Lung microvascular endothelial cell (primary cell): ENCODE measurements at places on chromosomes 7 and 10. TPM values are rescaled to one million over a fixed set of nuclear protein-coding genes. Genes with fewer than 3 reads are reported as not detected.

DNA sequence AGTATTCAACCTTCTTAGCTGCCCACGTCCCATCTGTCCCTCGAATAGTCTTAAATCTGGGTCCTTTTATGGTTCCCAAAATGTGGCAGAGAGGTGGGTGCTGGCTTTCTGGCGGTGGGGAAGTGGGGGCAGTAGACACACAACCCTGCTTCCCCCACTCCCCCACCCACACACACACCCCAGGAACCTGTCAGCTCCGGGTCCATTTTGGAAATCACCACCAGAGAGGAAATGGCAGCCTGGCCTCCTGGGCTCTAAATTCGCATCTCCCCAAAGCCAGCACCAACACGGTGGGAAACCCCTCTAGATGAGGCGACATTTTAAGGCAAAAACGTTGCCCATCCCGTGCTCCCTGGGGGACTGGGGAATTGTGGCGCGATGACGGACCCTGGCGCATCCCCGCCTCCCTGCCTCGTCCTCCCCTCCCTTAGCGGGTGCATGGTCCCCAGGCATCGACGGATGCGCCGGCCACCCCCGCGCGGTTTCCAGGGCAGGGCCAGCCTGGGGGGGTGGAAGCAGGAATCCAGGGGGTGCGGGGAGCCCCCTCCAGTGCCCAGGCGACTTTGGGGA, 702 bp downstream of the TMEM130 start:
- no peak for DNase-seq

DNA sequence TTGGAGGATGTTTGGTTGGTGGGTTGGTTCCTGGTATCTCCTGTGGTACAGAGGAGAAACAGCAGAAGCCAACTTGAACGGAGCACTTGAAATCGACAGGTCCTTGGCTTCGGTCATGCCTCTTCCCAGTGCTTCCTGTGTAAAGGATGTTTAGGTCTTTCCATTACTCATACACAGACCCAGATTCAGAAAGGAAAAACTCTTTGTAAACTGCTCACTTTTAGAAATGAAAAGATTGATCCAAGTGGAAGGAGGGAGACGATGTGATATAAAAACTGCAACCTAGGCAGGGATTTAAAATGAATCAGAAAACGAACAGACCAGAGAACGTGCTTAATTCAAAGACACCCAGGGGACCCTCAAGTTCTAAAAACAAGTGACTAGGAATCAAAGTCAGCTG, 338.4 kb downstream of the GALNT17 start:
- DNase-seq: no peak

- no peak for DNase-seq
Observed at GRCh38 chr7:55493408-55493807, 78.9 kb downstream of the VOPP1 start.

DNA sequence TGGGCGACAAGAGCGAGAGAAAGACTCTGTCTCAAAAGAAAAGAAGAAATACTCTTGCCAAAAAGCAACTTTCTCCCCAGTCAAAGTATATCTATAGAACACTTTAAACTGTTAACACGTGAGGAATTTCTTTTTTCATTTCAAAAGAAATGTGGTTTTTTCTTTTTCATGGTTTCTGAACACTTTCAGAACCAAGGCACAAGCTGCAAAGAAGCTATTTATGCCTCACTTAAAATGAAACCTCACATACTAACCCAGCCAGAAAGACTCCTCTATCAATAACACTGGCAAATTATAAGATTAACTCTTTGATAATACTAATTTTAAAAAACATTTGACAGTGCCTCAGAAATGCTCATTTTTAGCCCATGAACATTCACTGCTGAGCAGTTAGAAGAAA, 20.9 kb downstream of the TBX20 start:
- DNase-seq: no peak

GRCh38 chr7:19463581-19463980, 245.3 kb downstream of the POLR1F start:
- DNase-seq: no peak

- DNase-seq: no peak
Observed at GRCh38 chr10:132689721-132690360, 96.1 kb downstream of the NKX6-2 start.

GRCh38 chr10:117461766-117462423, 80.7 kb upstream of the EMX2 start:
- peak; percentile 78 for DNase-seq

GRCh38 chr7:50315739-50316671, 11.5 kb downstream of the IKZF1 start:
- no peak for DNase-seq

DNA sequence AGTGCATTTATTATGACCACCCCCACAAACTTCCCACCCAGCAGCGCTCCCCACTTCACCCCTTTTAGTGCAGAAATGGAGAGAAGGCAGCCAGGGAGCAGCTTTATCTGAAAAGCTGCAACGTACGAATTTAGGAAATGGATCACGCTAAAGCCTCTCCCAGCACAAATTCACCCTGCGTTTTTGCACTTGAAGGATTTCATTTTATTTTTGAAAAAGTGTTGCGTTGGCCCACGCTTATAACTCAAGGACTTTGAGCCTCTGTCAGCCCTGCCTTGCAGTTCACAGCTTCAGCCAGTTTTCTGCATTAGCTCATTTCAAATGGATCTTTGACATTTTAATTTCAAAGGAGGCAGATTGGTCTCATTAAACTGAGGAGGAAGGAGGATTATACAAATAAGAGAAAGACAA, 556.1 kb downstream of the KCNMA1 start:
- no peak for DNase-seq

DNA sequence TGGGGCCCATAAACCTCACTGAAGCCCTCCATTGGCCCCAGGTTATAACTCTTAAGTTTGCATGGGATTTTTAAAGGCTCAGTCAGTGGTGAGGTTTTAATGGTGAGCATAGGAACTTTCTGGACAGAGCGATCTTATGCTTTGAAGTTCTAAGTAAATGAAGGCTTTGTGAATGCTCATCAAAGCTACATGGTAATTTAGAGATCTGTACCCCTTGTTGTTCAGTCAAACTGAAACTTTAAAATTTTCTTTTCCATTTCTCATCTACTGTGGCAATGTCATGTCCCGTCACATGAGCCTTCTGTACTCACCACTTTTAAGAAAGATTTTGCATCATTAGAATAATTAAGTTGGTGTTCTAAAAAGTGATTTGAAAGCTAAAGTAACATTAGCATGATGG, 39.9 kb downstream of the CHN2 start:
- DNase-seq: no peak

DNA sequence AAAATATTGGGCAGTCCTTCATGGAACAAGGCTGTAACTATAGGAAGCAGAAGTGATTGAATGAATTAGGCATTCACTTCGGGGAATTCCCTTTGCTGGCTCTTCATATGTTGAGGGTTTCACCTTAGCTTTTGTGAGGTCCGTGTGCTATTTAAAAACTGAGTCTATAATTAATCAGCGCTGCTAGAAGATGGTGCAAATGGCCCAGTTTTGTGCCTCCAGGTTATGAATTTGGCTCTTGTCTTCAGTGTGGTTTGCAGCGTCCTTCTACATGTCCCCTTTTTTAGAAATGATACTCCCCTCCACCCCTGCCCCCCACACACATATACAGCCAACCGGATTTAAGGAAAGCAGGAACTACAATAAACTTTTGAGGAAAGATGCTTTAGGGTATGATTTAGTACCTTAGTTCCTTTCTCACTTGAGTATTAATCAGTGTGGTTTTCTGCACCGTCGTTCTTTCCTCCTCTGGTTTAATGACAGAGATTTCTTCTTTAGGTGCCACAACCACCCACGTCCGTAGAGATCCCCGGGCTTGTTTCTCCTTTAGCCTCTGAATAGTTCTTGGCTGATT, 110.6 kb upstream of the SAMD8 start:
- no peak for DNase-seq

DNA sequence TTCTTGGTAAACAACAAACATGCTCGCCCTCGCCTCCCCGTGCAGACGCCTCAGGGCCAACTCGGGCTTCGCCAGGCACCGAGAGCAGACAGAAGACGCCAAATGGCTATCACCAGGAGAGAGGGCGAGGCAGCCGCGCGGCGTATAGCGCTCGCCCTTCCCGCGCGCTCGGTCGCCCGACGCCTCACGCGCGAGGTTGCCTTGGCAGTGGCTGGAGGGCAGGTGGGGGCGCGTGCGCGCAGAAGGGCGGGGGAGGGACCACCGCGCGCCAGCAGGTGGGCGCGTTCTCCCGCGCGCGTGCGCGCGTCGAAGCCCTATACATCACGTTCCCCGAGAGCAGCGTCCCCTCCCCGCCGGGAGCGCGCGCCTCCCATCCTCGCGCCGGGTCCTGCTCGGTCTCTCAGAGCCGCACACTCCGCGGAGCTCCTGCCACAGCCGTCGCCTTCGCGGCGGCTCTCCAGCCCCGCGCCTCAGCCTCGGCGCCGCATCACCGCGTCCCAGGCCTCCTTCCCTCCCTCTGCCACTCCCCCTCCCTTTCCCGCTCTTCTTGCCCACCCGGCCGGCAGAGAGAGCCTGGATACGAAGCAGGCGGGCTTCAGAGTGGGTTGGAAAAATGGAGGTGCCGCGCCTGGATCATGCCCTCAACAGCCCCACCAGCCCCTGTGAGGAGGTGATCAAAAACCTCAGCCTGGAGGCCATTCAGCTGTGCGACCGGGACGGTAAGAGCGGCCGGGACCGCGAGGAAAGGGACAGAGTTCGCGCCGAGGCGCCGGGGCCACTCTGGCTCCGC, at the start of gene PHYHIPL:
Gene PHYHIPL, plus strand, starts transcription at position 403 of the 790 bp plus-strand sequence. Its CDS starts 211 bp downstream, at position 614.
- no peak for DNase-seq

GRCh38 chr10:34868589-34868988, 53.5 kb upstream of the PARD3 start:
- no peak for DNase-seq

DNA sequence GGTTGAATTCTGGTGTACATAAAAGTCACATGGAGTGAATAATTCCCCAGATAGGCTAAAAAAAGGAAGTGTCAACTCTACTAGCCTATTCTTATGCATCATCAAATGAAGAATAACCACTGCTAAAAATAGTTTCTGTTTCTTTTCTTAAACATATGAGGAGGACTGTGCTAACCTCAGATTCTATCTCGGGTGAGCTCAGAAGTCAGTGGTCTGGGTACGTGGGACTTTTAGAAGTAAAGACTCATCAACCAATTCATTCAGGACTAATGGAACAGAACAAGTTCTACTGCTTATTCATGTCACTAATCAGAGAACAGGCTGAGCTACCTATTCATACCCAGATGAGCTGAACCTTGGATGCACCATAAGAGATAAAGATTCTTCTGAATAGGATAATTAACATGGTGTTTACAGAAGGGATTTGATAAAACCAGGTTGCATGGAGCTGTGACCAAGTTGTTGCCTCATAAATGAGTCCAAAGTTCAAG, 9.5 kb upstream of the ASAH2 start:
- no peak for DNase-seq

DNA sequence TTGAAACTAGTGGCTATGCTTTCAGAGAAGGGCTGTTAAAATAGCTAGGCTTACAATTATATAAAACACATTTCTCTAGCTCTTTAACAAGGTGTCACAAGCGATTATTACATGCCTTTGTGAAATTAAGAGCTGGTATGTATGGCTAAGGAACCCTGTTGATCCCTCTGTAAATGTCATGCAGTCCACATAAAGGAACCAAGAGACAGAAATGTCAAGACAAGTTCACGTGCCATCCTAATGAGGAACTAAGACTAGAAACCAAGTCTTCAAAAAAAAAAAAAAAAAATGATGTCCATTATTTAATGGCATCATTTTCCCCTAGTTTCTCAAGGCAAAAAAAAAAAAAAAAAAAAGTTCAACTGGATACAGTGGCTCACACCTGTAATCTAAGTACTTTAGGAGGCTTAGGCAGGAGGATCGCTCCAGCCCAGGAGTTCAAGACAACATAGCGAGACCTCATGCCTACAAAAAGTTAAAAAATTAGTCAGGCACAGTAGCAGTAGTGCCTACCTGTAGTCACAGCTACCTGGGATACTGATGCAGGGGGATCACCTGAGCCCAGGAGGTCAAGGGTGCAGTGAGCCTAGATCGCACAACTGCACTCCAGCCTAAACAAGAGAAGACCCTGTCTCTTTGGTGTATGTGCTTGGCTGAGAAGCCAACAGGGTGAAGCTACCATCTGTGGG, 63.4 kb downstream of the SRPK2 start:
- DNase-seq: no peak

DNA sequence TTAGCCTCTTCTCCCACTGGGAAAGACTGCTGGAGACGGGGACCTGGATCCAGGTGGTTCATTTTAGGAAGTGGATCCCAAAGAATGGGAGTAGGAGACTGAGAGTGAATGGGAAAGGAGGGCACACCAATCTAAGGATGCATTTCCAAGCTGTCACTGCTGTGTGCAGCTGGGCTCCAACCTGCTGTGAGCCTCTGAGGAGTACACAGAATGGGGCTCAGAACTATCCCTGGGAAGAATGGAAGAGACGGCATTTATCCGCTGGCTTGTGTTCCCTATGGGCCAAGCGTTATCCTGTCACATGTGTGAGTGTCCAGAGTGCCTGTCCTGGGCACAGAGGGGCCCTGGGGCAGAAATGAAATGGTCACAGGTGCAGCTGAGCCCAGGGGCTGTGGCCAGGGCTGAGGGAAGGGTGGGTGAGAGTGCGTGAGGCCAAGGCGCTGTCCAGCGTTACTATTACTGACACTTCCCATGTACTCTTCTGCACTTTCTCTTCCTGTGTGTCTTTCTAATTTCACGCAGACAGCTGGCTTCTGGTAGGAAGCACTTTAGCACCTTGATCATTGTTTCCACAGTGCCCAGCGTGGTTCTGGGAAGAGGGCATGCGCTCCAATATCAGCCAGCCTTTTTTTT, 35.4 kb upstream of the PODXL start:
- DNase-seq: no peak

DNA sequence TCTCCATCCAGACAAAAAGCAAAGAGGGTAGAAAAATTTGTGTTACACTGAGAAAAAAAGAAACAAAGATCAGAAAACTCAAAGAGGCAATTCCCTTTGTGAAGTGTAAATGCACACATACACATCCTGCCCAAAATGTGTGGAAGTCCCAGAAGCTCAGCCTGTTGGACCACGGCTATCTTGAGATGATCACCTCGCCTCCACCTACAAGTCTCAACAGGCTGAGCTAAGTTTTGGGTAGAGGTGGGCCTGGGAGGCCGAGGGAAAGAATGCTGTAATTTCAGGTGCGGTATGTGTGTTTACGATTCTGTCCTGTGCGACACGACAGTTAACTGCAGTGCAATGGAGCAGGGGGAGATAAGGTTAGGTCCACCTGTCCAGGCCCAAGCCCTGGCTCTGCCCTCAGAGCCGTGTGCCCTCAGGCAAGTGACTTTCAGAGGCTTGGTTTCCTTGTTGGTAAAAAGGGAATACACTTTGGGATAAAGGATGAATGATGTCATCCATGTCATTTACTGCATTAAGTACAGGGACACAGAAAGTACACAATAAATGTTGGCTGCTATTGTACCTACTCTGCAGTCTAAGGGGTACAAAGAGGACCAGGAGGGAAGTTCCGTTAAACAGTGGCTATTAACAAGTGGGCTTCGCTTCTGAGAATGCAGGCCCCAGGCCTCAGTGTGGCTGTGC, 67.3 kb downstream of the AFAP1L2 start:
- no peak for DNase-seq

GRCh38 chr7:94741179-94741578, 85.2 kb upstream of the SGCE start:
- peak; percentile 44 for DNase-seq

LGI1 gene
- not detected in 2 replicates for total RNA-seq

ASB15 gene
- total RNA-seq: not detected in 2 replicates

OR2A14 gene
- total RNA-seq: not detected in 2 replicates

AOAH gene
- total RNA-seq: under 0.01 TPM in 1 of 2 replicates, not detected in the other

AOC1 gene
- total RNA-seq: not detected in 2 replicates
